Naive thymus-derived CD4-positive, alpha-beta T cell (primary cell): ENCODE measurements at places on chromosomes 16 and 17.

DNA sequence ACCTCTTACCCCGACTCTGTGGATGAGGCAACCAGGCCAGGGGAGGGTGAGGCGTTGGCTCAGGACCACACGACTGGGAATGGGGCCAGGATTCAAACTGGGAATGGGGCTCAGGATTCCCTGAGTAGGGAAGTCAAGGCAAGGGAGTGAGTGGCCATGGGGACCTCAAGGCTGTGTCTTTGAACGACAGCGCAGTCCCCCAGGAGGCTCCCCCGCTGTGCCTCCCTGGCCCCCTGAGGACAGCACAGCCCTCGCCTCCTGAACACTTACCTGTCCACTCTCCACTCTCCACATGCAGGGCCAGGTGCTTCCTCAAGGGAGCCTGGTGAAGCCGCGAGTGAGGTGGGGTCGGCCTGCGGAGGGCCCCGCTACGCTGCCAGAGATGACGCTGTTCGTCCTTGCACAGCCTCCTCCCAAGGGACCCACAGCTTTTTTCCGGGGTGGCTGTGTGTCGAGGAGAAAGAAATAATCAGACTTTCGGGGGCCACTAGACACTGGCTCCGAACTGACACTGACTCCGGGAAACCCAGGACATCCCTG lies 6.9 kb downstream of the ZNF469 start:
- DNase-seq: no peak

GRCh38 chr17:18074566-18075272 lies 13.0 kb upstream of the DRG2 start:
- no peak for DNase-seq

DNA sequence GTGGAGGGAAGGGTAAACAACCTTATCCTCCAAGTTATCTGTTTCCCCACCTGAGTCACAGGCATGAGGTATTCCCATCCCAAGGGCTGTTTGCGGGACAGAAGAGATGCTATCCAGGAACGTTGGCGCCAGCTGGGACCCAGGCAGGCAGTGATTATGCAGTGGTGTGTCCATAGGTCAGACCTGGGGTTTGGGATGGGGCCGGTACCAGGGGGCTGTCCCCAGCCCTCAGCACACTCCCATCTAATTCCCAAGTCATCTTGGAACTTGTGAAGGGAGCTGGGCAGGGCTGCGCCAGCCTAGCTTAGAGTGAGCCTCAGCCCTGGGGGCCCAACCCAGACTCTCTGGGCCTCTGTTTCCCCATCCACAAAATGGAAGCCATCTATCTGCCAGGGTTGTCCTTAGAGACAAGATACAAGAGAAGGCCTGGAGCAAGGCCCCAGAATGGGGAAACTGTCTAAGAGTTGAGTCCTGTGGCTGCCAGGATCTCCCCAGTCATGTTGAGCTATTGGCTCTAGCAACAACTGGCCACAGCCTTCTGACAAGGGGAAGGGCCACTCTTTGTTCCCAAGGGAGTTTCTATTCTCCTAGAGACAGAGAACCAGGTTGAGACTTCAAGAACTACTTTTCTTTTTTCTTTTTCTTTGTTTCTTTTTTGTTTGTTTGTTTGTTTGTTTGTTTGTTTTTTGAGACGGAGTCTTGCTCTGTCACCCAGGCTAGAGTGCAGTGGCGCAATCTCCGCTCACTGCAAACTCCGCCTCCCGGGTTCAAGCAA lies 9.8 kb upstream of the JUP start:
- no peak for DNase-seq

- no peak for DNase-seq
Measured at GRCh38 chr17:55601874-55602364, 90.7 kb upstream of the SMIM36 start.

- DNase-seq: no peak
Measured at GRCh38 chr16:58099097-58099955, 29.9 kb downstream of the CFAP20 start.

DNA sequence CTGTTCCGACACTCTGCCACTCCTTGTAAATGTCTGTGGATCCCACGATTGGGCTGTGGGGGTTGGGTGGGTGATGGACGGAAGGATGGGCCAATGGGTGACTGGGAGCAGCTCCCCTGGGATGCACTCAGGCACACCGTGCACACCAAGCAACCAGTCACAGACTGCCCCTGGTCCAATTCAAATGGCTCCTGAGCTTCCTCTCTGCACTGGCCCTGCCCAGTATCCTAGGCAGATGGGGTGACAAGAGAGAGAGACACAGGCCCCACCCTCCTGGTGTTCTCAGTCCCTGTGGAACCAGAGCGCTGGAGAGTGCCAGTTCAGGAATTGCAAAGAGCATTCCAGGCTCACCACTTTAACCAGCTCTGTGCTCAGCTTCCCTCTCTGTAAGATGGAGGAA lies 32.8 kb downstream of the BEAN1 start:
- no peak for DNase-seq

- no peak for DNase-seq
Measured at GRCh38 chr17:44990994-44991393, 22.9 kb upstream of the C1QL1 start.

- DNase-seq: no peak
Measured at GRCh38 chr16:74776926-74777325, 2.3 kb upstream of the FA2H start.

GRCh38 chr17:75626496-75627038 lies 6.7 kb upstream of the SMIM5 start:
- DNase-seq: no peak

DNA sequence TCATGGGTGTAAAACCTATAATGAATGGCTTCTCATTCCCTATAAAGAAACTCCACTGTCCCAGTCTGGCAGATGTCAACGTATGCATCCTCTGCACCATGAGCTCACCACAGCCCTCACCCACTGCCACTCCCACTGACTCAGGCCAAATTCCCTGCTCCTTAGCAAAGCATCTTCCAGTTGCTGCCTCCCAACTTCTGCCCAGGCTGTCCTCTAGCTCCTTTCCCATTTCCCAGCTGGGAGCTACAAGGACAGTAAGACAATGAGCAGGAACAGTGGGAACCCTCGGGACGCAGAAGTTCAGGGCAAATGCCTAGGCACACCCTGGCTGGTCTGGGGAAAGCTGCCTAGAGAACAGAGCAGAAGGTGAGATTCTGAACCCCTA lies 9.1 kb upstream of the THAP11 start:
- DNase-seq: no peak

DNA sequence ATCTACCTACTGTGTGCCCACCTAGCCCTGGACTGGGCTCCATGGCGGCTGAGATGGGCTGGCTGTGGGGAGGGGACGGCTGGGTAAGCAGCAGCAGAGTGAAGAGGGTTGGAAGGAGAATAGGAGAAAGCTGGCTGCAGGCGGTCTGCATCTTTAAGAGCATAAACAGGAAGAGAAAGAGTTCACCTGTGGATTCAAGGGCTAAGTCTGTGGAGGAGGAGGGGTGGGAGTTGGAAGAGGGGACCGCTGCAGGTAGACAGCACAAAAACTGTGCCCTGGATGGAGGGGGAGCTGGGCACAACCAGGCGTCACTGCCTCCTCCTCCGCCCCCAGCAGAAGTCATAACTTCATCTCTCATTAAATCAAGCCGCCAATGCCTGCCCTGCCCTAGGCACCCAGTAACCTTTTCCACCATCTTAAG lies 677 bp downstream of the SLC13A2 start:
- no peak for DNase-seq

DNA sequence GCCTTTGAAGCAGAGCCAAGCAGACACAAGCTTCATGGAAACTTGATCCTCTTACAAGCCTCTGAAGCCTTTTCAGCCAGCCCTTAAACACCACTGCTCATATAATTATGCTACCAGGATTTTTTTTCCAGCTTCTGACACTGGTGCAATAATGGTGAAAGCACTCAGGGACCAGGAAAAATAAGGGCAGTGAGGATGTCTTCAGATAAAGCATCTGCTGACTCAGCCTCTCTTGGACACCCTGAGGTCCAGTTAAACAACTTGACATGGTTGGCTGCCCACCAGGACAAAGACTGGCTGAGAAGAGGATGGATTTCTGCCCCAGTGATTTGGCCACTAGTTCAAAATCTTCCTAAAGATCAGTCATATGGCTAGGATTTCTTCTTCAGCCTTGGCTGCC lies 124.2 kb upstream of the N4BP1 start:
- DNase-seq: no peak

- no peak for DNase-seq
Measured at GRCh38 chr17:71302721-71303549, 817.9 kb upstream of the SOX9 start.

DNA sequence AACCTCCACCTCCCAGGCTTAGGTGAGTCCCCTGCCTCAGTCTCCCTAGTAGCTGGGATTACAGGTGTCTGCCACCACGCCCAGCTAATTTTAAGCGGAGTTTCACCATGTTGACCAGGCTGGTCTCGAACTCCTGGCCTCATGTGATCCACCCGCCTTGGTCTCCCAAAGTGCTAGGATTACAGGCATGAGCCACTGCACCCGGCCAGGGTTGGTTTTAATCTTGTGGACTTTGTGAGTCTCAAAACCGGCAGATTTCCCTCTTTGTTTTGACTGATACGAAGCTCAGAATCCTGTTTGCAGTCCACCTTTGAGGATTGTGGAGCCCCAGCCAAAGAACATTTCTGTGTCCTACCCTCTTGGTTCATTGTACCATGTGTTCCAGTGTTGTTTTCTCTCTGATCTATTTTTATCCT lies 16.4 kb upstream of the CPSF4L start:
- no peak for DNase-seq

DNA sequence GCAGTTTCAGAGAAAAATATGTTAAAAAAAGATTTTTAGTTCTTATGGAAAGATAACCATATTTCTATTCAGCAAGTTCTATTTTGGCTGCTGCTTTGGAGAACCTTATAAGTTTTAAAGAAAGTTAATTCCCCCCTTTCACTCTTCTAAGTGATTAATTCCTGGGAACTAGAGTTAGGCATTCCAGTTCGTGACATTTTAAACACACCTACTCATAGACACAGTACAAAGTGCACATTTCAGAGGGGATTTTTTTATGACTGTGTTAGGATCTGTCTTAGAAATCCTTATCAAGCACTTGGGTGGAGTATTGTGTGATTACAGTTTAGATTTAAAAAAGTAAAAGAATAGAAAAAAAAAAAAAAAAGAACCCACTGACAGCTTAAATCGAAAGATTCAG lies 3.5 kb upstream of the CDH11 start:
- no peak for DNase-seq

DNA sequence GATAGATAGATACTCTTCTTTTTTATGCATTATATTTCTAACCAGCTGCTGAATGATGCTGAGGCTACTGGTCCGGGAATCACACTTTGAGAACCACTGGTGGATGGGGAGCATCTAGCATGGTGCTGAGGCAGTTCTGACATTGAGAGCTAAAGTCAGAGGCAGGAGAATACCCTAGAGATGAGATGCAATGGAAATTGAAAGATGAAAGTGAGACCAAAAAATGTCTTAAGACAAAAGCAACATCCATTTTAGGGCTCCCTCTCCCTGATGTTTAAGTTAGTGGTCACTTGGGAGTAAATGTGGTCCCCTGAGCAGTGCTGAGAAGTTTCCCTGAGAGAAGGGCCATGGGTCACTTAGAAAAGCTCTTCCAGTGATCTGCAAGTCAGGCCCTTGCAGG lies 6.8 kb downstream of the PCTP start:
- DNase-seq: no peak

DNA sequence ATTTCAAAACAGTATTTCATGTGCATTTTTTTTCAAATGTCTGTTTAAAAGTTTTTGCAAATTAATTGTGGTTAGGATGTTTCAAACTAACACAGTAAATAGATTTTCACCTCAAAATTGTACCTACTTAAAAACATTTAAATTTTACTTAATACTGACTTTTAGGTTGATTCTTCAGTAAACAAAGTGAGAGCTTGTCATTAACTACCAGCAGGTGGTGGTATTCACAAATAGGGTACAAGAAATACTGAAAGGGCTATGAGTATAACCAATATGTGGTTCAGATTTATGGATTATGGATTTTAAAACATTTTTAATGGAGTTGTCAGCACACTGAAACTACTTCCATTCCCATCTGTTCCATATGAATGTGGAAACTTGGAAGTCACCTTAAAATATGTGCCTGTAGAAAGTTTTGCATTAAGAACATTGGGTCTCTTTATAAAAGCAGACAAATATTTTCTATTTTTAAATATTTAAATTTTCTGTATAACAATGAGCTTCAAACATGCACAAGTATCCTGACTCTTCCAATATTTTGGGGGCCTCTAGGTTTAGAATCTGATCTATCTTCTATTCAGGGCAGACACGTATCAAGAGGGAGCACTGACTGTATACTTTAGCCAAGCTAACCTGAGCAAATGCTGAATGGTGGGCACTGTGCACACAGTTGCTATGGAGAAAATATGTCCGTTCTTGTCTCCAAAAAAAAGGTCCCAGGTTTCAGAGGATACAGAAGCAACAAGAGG lies 155.6 kb downstream of the SNX11 start:
- peak; percentile 4 for DNase-seq

DNA sequence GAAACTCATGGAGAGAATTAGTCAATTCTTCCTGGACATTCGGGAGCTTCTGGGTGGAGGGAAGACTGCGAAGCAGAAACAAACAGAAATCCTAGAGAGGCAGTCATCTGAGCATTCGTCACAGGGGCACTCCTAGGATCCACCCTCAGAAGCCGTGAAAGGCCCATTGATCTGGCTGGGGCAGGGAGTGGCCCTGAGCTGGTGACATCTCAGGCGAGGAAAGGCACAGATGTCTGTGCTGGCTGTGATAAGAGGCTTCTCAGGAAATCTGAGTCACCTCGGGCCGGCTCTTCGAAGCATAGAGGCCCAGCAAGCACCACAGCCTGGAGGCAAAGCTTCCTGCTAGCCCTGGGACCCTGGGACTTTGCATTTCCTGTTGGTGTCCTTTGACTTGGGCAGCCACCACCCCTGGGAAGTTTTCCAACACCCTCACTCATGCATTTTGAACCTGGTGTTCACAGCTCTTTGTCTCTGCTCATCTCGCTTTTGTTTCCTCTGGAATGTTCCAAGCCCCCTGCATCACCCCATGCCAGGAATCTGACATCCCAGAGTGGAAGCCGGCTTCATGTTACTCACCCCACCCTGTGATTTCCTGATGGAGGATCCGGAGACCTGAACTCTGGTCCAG lies 23.3 kb upstream of the CDRT4 start:
- no peak for DNase-seq

DNA sequence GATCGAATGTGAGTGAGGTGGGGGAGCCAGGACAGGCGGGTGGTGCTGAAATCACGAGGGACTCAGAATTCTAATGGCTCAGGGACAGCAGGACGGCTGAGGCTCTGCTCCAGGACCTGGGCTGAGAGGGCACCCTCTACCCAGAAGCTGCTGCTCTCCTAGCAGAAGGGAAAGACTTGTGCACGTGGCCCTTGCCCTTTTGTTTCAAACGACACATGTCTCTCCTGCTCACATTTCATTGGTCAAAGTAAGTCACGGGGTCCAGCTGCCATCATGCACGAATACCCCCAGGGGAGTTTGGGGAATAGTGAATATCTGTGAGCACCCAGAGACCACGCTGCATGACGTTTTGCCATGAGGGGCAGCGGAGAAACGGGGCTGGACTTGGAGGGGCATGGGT lies 73.2 kb downstream of the RTN4RL1 start:
- DNase-seq: no peak

GRCh38 chr16:19136549-19137196 lies 22.9 kb downstream of the ITPRIPL2 start:
- no peak for DNase-seq

GRCh38 chr16:27273670-27274423 lies 5.3 kb upstream of the NSMCE1 start:
- no peak for DNase-seq

GRCh38 chr16:81942007-81942601 lies 69.2 kb downstream of the SDR42E1 start:
- no peak for DNase-seq
